ENCODE measurements at places on chromosomes 7 and 10.

GRCh38 chr10:6009150-6009549, 31.8 kb upstream of the IL15RA start:
- no peak for DNase-seq

GRCh38 chr7:37549076-37549931, 100.6 kb upstream of the ELMO1 start:
- DNase-seq = no peak

DNA sequence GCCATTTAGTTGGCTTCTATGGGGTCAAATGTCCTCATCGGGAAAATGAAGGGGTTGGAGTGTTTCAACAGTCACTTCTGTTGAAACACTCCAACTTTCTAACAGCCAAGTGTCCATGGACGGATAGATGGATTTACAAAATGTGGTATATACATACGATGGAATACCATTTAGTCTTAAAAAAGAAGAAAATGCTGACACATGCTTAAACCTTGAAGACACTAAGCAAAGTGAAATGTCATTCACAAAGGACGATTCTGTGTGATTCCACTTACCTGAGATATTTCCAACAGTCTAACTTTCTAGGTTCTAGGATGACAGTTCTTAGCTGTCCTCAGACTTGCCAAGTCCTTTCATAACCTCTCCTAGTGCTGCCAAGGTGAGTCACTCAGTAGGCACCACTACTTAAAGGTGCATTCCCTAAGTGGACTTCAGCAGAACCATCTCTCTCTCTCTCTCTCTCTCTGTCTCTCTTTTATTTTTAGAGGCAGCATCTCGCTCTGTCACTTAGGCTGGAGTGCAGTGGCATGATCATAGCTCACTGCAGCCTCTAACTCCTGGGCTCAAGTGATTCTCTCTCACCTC, 69.0 kb downstream of the DENND2A start:
- DNase-seq = no peak

- DNase-seq = no peak
These were observed 690.5 kb upstream of the LRRN3 start for GRCh38 chr7:110400411-110400810.

DNA sequence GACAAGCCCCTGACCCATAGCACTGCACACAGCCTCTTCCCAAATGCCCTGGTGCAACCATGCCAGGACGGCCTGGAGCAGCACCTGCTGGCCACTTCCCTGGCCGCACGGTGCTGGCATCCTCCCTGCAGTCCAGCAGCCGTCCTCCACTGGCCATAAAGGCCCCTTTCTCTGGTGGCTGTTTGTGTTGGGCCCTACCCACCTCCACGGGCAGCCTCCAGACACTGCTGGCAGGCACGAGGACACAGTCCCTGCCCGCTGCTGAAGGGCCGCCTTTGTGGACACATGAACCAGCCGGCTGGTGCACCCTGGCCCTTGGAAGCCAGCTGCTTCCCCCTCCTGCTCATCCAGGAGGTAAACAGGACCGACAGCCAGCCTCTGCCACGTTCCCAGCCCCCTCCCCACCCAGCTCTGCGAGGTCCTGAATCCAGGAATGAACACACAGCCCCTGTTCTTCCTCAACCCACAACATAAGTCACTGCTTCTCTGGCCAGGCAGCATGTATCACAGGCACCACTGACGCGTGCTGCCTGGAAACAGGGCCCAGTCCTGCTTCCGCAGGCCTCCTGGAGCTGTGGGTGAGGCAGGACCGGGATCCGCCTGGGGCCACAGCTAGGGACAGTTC, 43.8 kb downstream of the SPOCK2 start:
- no peak for DNase-seq

GRCh38 chr10:73591935-73592699, 975 bp upstream of the USP54 start:
- no peak for DNase-seq

GRCh38 chr10:71006506-71006905, 118.1 kb upstream of the PCBD1 start:
- DNase-seq = no peak

GRCh38 chr7:15778191-15778590, 91.7 kb upstream of the MEOX2 start:
- no peak for DNase-seq

- no peak for DNase-seq
These were observed 133.8 kb upstream of the AGR3 start for GRCh38 chr7:17015598-17016031.

- no peak for DNase-seq
These were observed 64.6 kb downstream of the HERPUD2 start for GRCh38 chr7:35630024-35630972.

- no peak for DNase-seq
These were observed 517 bp downstream of the SRGN start for GRCh38 chr10:69088471-69088769.

DNA sequence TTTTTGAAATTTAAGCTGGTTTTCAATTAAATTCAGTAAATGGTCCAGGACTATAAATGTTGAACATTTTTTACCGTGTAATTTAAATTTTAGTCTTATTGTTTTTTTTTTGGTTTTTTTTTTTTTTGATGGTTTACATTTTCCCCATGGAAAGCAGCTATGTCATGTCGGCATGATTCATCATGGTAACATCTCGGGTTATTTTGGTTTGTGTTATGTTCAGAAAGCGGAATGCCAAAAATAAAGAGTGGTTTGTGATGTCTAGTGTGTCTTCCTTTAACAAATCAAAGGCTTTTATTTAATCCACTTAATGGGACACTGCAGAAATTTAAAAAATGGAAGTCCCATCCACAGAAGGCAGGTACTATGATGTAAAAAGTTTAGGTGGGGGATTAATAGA, 58.5 kb downstream of the TRUB1 start:
- DNase-seq = no peak

GRCh38 chr7:115722302-115722977, 308.1 kb downstream of the TFEC start:
- DNase-seq = no peak

DNA sequence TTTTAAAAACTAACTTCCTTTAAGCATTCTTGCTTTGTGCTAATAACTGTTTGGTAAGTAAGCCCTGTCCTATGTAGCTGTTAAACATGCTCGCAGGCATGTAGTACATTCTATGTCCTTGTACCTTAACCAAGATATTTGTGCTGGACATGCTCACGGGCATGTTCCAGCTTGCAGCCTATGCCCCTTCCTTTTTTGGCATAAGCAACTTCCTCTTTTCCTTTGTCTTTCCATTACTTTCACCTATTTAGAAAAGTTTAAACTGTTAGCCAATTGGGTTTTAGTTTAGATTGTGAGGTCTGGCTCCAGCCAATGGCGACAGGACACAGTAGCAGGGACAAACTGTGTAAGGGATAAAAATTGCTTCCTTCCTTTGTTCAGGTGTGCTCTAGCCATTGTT, 14.4 kb upstream of the APBB1IP start:
- no peak for DNase-seq

- DNase-seq = no peak
These were observed 223.3 kb upstream of the FERD3L start for GRCh38 chr7:19368491-19368925.

DNA sequence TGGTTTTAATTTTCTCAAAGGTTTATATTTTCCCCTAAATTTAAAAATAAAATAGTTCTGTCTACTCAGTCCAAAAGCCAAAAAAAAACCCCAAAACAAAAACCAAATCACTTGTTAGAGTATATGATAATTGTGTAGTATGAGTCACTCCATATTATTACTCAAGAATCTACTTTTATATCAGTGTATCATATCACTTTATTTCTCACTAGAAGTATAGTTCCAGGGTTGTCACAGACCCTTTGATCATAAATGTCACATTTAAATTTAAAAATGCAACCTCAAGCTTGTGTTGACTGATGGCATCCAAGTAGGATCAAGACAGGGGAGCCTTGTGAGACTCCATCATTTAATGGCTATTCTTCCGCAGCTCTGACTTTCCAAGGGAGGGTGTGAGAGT, 61.0 kb downstream of the PAPSS2 start:
- DNase-seq = no peak

Data from RPMI8226 (cell line).